ENCODE measurements at places on chromosomes 2 and 18.

GRCh38 chr2:241764275-241765241 lies 12.1 kb upstream of the GAL3ST2 start:
- DNase-seq = no peak

GRCh38 chr2:233223059-233223894 lies 28.2 kb upstream of the ATG16L1 start:
- no peak for DNase-seq

- no peak for DNase-seq
Measured at GRCh38 chr18:63956755-63957154, 7.7 kb downstream of the HMSD start.

DNA sequence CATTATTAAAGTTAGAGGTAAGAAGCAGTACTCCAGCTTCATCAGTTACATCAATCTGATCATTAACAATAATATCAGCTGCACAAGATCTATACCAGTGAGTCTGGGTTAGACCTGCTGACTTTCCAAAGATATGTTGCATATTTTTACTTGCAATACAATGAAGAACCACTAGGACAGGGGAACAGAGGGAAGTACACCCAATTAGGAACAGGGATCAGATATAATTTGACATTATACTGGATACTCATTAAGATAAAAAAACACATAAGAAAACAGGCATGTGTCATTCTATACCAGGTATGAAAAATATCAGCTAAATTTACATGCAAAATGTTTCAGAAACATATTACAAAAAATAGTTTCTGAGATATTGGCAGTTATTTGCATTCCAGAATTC lies 995.1 kb upstream of the DDX18 start:
- DNase-seq = no peak

- no peak for DNase-seq
Measured at GRCh38 chr2:101012054-101012705, 10.1 kb downstream of the RPL31 start.

DNA sequence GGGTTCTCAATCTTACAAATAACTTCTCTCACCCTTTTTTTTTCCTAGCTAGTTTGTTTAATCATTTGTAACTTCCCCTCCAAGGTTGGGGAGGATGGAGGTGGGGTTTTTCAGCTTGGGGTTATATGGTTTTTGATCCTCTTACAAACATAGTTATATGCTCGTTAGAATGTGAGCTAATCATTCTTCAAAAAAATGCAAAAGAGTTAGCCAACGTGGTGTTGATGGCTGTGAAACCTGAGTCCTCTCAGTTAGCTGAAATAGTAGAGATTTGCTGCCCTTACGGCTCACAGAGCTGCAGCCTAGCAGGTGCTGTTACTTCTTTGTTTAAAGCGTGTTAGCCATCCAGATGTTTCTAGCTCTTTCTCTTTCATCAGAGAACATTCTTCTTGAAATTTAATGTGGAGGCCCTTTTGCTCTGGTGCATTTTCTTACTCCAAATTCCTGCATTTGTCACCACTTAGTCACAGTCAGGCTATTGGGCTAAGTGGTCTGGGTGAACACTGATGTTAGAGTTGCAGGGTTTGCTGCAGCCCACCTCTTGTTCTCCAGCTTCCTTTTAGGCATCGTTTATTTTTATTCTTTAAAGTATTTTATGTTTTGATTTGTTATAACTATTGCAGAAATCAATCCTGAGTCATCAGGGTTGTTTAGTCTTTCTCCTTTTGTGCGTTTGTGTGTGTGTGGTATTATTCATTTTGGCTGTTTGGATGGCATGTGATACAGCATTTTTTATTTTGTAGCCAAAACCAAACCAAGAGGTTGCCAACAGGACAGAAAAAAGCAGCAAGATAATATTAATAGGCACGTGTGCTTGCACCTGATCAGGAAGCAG lies 41.1 kb downstream of the LIMS1 start:
- DNase-seq = no peak

- DNase-seq = no peak
Measured at GRCh38 chr2:43368483-43369385, 142.3 kb upstream of the ZFP36L2 start.

All from stimulated activated CD4-positive, alpha-beta T cell treated with anti-CD3 and anti-CD28 coated beads, Interleukin-1b, Interleukin-23, amount 100 ng/mL, for 1 hour (primary cell).